ENCODE measurements at places on chromosomes 1 and 21. TPM values are rescaled to one million over a fixed set of nuclear protein-coding genes. Genes with fewer than 3 reads are reported as not detected.

The IL12RB2 gene
- total RNA-seq, result 2.9 TPM

The SNRPE gene
- total RNA-seq, result 81.5 TPM

The IQGAP3 gene
- 0.94 TPM for total RNA-seq

The NRIP1 gene
- 30.1 TPM for total RNA-seq

The KRTAP10-9 gene
- total RNA-seq, result not detected

The HTR6 gene
- total RNA-seq, result not detected

The FABP3 gene
- 2,432 TPM for total RNA-seq

The EDARADD gene
- not detected for total RNA-seq

The SLC6A17 gene
- not detected for total RNA-seq

The UTS2 gene
- not detected for total RNA-seq

The CYP4X1 gene
- 2.6 TPM for total RNA-seq

The NPHS2 gene
- not detected for total RNA-seq

The PGBD5 gene
- 19.6 TPM for total RNA-seq

GRCh38 chr21:21156397-21156796 lies 158.2 kb downstream of the NCAM2 start:
- DNase-seq, result no peak

GRCh38 chr1:177466286-177466685 lies 295.5 kb downstream of the BRINP2 start:
- DNase-seq, result no peak

GRCh38 chr21:29581393-29581792 lies 282.7 kb downstream of the BACH1 start:
- no peak for DNase-seq

- no peak for DNase-seq
Observed at GRCh38 chr1:28141685-28142084, 34.8 kb downstream of the PTAFR start.

DNA sequence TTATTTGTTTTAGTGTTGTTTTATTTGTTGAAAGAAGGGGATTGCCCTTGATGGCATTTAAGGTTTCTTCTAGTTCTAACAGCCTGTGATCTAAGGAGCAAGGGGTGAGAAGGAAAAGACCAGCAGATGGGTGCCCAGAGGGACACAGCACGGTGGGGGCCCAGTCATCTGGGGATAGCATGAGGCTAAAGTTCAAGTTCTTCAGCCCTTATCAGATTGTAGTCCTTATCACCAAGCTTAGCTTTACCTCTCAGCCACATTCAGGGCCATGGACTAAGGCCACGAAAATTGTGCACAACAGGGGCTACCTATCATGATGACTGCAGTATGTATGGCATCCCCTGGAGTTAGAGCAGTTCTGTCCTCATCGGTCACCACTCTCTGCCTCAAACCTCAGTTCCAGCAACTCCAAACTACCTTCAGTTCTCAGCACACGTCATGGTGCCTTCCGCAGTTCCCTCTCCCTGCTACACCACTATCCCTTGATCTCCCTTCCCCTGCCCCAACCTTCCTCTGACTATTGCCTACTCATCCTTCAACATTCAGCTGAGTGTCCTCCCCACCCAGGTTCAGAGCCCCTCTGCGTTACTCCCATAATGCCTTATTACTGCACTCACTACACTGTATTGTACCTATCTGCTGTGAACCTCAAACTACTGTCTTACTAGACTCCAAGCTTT lies 36.4 kb downstream of the ATF3 start:
- DNase-seq, result no peak

GRCh38 chr1:109928591-109929111 lies 18.0 kb downstream of the CSF1 start:
- DNase-seq, result peak; percentile 79

GRCh38 chr1:27388337-27389005 lies 4.0 kb upstream of the GPR3 start:
- peak; percentile 71 for DNase-seq

GRCh38 chr1:145425436-145426029 lies at the start of gene NBPF20:
TSS of gene NBPF20 (minus strand) at chr1:145425603. CDS start at chr1:145405272, 20,331 bp downstream.
- peak; percentile 83 for DNase-seq

- no peak for DNase-seq
Observed at GRCh38 chr1:36298640-36299039, 7.5 kb upstream of the SH3D21 start.

- no peak for DNase-seq
Observed at GRCh38 chr1:66730462-66730861, 21.8 kb upstream of the DYNLT5 start.

- no peak for DNase-seq
Observed at GRCh38 chr1:239792157-239792556, 299.5 kb upstream of the FMN2 start.

DNA sequence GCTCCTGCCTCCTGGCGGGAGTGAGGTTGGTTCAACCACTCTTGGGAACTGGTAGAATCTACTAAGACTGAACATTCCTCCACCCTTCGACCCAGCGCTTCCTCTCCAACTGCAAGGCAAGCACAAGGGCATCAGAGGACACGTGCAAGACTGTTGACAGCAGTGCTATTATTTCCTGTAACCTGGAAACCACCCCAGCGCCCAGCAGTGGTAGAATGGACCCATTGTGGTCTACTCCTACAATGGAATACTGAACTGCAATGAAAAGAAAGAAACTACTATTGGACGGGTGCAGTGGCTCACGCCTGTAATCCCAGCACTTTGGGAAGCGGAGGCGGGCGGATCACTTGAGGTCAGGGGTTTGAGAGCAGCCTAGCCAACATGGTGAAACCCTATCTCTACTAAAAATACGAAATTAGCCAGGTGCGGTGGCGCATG lies 33.0 kb upstream of the TARDBP start:
- DNase-seq, result peak; percentile 61

DNA sequence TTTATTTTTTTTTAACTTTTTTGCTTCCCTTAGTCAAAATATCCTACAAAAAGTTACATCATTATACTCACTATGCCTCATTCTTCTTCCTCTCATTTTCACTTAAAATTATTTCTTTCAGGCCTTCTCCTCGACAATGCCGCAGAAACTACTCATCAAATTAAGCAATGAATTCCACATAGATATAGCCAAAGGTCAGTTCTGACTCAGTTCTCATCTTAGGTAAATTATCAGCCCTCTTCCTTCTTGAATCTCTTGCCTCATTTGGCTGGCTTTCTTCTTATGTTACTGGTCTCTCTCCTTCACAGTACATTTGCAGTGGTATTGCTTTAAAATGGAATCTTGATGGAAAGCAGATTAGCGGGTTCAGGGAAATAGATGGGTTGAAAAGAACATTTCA lies 260.7 kb upstream of the BRINP3 start:
- DNase-seq, result no peak

- no peak for DNase-seq
Observed at GRCh38 chr21:41510500-41510899, 2.5 kb upstream of the TMPRSS2 start.

DNA sequence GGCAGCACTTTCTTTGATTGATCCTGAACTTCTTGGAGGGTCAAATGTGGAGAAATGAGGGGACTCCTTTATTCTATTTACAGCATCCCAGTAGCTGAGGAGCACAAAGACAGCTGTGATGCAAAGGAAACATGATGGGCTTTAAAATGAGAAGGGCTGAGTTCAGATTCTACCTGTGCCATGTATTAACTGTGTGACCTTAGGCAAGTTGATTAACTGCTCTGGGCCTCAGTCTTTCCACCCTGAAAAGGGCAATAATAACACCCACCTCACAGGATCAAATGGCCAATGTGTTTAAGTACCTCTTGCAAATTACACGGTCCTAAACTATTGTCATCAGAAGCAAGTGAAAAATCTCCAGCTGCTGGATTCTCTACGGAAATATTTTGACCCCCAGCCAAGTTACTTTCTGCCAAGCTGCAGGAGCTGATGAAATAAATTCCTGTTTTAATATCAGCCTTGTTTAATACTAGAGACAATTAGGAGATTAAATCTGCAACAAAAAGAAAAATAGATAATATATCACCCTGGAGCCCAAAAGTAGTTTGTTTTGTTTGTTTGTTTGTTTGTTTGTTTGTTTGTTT lies 15.7 kb downstream of the TMEM81 start:
- DNase-seq, result no peak

DNA sequence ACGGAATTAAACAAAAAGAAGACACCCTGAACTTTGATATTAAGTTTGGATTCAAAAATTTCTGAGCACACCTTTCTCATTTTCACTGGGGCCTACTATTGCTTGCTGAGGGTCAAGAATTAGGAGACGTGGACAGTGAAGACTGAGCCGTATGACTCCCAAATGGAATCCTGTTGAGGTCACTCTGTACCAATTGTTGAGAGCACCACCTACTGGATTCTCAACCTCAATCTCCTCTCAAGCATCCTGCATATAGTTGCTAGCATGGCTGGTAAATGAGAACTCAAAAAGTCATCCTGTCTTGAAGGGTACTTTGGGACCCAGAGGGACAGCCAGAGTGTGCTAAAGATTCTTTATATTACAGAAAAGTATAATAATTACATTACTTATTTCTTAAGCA lies 20.2 kb upstream of the MTR start:
- DNase-seq, result no peak

DNA sequence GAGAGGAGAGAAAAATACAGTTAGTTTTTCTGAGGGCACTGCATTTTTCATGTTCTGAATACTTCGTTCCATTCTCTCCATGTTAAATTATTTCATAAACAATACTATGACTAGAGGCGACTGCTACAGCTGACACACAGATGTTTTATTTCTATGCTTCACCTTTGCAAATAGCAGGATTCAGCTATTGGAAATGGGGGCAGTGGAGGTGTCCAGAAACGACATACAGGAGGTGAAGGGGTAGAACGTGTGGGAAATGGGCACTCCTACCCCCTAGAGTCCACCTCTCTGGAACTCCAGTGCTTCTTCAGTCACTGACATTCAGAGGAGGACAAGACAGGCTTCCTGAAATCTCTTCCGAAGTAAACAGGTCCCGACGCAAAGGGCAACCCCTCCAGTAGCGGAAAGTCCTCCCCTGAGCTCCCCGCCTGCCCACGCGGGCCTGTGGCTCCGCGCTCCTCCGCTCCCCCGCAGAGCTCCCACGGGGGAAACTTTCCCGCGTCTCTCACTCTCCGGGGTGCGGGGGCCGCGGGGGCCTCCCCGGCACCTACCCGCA lies 480 bp downstream of the DPYD start:
- no peak for DNase-seq

DNA sequence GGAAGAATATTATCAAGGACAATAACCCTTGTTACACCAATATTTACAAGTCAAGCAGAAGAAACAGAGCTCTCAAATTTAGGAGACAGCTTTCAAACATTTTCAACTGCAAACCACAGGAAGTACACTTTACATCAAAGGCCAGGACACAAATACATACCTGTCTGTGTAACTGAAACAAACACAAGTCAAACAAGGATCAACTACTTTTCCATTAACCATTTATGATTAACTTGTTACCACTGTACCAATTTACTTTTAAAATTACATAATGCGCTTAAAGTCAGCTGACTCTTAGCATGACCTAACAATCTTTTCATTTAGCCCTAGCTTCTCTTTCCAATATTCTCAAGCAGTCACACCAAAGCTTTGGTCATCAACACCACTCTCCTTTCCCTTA lies 43.5 kb downstream of the TRIM33 start:
- DNase-seq, result no peak

- no peak for DNase-seq
Observed at GRCh38 chr1:73980324-73981040, 217.5 kb downstream of the LRRIQ3 start.

- DNase-seq, result peak; percentile 71
Observed at GRCh38 chr21:44846485-44847260, 26.8 kb downstream of the PTTG1IP start.

- DNase-seq, result no peak
Observed at GRCh38 chr1:204172404-204173029, 6.4 kb upstream of the REN start.
